AG09309 (cell line): ENCODE measurements at places on chromosomes 2 and 18.

GRCh38 chr2:161243905-161244304, 64.3 kb upstream of the PSMD14 start:
- DNase-seq, result no peak

GRCh38 chr2:237464757-237465391, 22.2 kb upstream of the MLPH start:
- no peak for DNase-seq

- peak; percentile 73 for DNase-seq
Measured at GRCh38 chr2:65630643-65631042, 198.2 kb upstream of the SPRED2 start.

DNA sequence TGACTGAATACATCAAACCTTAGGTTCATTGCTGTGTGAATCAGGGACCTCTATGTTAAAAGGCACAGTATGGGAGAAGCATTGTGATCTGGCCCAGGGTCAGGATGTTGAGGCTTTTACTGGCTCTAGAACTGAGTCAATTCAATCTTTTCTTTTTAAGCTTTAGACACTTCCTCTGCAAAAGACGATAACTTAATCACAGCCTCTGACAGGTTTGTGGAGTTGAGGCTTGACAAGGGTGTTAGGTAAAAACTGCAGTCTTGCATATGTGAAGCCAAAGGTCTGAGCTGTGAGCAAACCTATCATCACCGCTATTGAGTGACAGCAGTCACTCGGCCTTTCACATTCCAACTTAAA, 17.3 kb upstream of the ARHGAP25 start:
- DNase-seq, result no peak

GRCh38 chr18:62403120-62403519, 78.0 kb downstream of the TNFRSF11A start:
- no peak for DNase-seq

DNA sequence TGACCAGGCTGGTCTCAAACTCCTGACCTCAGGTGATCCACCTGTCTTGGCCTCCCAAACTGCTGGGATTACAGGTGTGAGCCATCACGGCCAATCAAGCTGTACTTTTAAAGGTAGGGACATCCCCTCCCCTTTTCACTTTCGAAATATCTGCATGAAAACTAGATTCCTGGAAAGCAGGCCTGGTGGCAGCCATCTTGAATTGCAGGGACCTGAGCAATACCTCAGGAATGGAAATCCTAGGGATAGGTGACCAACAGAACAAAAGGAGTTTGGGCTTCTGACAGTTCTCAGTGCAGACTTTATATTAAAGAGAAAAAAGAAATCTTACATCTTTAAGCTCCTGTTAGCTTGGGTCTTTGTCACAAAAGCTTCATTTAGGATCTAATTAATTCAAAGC, 62.6 kb downstream of the KLF7 start:
- DNase-seq, result no peak

DNA sequence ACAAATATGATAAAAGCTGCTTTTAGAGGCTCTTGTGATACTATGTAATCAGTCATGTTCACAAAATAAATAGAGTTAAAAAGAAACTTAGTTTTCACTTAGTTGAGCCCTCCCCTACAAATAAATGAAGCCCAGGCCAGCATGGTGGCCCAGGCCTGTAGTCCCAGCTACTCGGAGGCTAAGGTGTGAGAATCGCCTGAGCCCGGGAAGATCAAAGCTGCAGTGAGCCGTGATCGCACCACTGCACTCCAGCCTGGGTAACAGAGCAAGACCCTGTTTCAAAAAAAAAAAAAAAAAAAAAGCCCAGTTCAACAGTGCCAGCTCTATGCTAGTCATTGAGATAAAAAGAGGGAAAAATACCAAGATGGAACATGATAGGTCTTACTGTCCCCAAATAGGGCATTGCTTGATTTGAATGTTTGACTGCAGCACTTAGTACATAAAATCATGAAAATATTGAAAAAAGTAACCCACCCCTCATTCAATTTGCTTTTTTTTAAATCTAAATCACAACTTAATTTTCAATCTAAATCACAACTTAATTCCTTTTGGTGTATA, 1.5 kb downstream of the ASNSD1 start:
- no peak for DNase-seq

GRCh38 chr2:231297108-231297908, 98.2 kb upstream of the B3GNT7 start:
- no peak for DNase-seq

DNA sequence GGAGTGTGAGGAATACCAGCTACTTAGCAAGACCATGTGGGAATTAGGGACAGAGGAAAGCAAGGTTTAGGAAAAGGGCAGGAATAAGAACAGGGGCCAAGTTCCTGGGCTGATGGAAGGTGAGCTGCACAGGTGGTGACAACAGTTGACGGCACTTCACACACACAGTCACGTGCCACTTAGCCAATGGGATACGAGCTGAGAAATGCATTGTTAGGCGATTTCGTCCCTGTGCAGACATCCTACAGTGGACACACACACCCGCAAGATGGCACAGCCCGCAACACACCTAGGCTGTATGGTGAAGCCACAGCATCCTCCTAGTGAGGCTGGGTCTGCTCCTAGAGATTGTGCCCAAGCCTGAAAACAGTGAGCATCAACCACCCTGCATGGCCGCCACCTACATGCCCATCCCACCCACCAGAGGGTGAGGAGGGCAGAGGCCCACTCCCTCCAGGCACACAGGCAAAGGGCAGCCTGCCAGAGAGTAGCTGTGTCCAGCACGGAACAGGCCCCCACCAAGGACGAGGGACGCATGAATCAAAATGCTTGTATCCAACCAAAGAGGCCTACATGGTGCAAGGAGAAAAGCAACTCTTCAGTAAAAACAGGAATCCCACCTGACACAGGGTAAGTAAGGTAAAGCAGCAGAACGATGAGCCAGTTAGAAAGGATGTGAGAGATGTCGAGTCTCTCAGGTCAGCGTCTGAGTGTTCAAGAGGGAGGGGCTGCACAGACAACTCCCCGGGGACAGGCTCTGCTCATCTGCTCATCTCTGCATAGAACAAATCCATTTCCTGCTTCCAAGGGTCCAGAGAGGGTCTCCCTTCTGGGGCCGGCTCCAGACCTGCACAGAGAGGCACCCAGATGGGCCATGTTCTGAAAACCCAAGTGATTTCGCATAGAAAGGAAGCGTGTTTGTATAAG, 51.3 kb downstream of the ZNF516 start:
- DNase-seq, result no peak

- no peak for DNase-seq
Measured at GRCh38 chr2:189049709-189050164, 75.6 kb downstream of the COL3A1 start.

GRCh38 chr2:211014376-211014775, 458.0 kb downstream of the CPS1 start:
- no peak for DNase-seq

- no peak for DNase-seq
Measured at GRCh38 chr2:224033601-224034000, 5.5 kb downstream of the SERPINE2 start.

DNA sequence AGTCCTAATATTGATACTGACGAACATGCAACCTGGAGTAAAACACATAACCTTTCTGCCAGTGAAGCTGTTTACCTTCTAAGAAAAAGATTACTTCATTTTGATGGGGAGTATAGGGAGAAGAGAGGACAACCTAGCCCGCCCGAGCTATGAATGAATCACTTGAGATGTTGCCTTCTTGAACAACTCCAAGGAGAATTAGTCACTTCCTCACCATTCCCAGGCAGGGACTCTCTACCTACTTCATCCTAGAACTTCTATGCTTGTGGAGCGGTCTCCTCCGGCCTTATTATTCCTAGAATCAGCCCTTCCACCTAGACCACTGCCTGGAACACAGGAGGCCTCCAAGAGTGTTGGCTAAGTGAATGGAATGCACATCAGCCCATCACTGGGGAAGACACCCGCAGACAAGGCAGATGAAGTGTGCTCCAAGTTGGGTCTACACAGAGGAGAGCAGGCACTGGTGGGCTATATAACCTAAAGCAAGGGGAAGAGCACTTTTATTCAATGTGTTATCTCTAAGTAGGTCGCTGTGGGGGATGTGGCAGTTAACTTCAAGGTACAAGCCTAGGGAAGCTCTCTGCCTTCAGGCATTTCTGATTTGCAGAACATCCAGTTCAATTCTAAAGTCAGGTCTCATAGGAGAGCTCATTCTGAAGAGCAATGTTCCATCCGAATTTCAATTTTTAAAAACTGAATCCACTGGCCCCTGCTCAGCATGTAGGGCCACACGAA, 57.4 kb downstream of the STK39 start:
- no peak for DNase-seq

DNA sequence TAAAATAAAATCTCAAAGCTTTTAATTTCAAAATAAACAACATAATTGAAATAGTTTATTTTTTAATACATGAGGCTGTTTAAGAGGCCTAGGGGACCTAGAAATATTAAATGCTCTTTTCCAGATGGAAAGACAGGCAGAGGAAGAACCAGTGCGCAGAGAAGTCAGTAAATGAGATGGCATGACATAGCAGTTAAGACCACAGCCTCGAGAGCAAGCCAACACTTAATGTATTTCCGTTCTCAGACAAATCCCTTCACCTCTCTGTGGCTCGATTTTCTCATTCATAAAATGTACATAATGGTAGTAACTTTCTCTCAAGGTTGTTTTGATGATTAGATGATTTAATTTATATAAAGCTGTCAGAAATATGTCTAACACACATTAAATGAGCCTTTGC, 405.1 kb upstream of the CWC22 start:
- DNase-seq, result no peak

GRCh38 chr2:6947929-6948676, 30.9 kb downstream of the RNF144A start:
- DNase-seq, result no peak

- DNase-seq, result no peak
Measured at GRCh38 chr2:86793752-86794151, 3.0 kb upstream of the CD8A start.

- no peak for DNase-seq
Measured at GRCh38 chr2:9030190-9030589, 26.7 kb upstream of the MBOAT2 start.

DNA sequence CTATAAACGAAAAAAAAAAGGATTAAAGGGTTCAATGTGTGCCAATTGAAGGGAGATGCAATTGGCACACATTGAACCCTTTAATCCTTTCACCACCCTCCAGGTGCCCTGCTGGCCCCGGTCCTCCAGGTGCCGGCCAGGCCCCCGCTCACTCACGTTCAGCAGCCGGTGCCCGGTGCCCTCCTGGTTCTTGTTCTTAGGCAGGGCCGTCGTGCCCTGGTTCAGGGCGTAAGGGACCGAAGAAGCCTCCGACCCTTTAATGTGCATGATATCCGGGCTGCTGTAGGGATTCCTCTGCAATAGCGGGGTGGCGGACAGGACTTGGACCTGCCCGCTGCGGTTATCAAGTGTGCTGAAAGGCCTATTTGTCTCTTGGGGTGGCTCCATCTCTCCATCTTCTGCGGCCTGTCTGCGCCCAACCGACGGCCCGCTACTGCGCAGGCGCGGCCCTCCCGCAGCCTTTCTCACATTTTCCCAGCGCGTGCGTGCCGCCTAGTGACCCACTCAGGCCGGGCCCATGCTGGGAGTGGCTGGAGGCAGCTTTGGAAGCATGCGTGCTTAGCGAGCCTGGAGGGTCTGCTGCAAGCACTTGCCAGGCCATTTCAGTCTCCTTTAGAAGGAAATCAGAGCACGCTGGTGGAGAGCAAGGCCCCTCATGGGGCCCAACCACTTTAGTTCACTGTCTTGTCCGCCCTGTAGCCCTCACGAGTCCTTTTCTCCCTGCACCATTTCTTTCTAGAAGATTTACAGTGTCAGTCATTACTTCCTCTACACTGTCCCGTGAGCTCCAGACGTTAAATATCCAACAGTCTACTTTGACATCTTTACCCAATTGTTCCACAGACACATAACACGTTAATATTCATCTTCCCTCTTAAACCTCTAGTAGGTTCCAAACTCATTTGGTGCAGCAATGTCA, 24.3 kb downstream of the TMEM237 start:
- DNase-seq, result no peak

GRCh38 chr2:60486551-60486950, 66.9 kb downstream of the BCL11A start:
- no peak for DNase-seq

DNA sequence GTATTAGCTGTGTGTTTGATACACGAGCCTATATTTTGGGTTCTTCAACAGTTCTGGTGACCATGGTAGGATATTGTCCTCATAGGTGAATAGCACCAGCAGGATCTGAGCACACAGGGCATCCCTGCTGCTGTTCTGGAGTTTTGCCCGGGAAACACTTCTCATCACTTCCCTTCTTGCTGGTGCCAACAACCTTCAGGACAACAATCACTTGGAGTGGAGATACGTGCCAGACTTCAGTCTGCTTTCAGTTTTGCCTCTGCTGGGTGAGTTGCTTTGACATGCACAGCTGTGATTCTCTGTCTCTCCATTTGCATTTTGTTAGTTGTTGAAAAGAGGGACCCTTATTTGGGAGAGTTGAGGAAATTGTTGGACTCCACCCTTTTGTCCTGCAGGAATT, 1347.2 kb upstream of the DDX18 start:
- no peak for DNase-seq

- DNase-seq, result no peak
Measured at GRCh38 chr2:6645672-6646071, 220.0 kb downstream of the CMPK2 start.

DNA sequence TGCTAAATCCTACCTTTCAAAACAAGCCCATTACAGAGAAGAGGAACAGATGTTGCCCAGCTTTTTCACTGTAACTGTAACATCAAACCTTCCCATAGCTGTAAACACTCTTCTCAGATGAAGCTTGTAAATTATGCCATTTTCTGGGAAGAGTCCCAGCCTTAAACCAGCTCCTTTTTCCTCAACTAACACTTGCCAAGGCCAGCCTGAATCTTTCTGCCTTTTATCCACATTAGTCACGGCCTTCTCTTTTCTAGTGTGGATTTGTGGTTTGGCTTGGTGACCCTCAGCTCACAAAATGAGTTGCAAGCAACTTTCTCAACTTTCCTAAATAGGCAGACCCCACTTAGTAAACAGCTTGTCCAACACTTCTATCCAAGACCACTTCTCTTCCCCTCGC, 90.2 kb downstream of the CABLES1 start:
- peak; percentile 97 for DNase-seq

- no peak for DNase-seq
Measured at GRCh38 chr2:240644171-240644651, 18.9 kb downstream of the GPR35 start.

GRCh38 chr2:46116150-46116549, 181.1 kb upstream of the EPAS1 start:
- DNase-seq, result no peak

- DNase-seq, result no peak
Measured at GRCh38 chr18:63054901-63055584, 264.5 kb downstream of the BCL2 start.

GRCh38 chr18:76410660-76411417, 84.2 kb downstream of the ZNF516 start:
- no peak for DNase-seq

DNA sequence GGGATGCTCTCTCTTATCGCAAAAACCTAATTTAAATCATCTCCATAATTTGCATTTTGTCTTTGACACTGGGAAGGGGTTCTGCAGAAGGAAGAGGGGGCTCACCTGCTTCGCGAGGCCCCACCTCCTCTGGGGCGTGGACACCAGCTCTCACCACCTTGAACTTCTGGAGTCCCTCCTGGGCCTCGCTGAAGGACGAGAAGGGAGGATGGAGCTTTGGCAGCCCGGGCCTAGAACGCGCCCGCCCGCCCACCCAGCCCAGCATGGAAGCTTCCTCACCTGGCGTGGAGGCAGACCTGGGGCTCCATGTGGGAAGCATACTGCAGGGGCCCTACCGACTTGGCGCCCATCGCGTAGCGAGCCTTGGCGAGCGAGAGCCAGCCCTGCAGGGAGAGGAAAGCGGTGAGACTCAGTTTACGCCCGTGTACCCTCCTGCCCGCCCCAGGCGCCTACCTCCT, 1.1 kb upstream of the IMP4 start:
- DNase-seq, result no peak

- DNase-seq, result no peak
Measured at GRCh38 chr18:49529596-49529995, 32.3 kb upstream of the LIPG start.
